ENCODE measurements at places on chromosomes 4 and X. TPM values are rescaled to one million over a fixed set of nuclear protein-coding genes. Genes with fewer than 3 reads are reported as not detected.

The TMEM192 gene
- 14.5 TPM for total RNA-seq

DNA sequence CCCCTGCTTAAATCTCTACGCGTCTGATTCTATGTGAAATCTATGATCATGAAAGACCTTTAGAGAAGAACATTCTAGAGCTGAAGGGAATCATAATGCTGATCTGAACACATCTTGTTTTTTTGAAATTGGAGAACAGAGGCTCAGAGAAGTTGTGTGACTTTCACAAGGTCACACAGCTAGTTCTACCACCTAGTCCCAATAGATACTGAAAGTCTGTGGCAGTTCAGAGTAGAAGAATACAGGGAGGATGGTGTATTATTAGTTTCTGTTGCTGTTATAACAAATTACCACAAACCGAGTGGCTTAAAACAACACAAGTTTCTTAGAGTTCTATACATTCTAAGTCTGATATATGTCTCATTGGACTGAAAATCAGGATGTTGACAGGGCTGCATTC is 14.5 kb downstream of the CYP2U1 start:
- H3K27me3 ChIP-seq, result no peaks in the 10 kb centered on the region
- H3K27ac ChIP-seq, result no peak overlapping the region
- H3K36me3 ChIP-seq, result peaks cover 33% of the 10 kb centered on the region
- peaks cover 13% of the 10 kb centered on the region for H3K4me1 ChIP-seq

GRCh38 chr4:8342651-8343261 is 73.2 kb downstream of the HTRA3 start:
- H3K27me3 ChIP-seq, result peaks cover 7% of the 10 kb centered on the region
- no peaks in the 10 kb centered on the region for H3K36me3 ChIP-seq
- no peak overlapping the region for H3K4me3 ChIP-seq

DNA sequence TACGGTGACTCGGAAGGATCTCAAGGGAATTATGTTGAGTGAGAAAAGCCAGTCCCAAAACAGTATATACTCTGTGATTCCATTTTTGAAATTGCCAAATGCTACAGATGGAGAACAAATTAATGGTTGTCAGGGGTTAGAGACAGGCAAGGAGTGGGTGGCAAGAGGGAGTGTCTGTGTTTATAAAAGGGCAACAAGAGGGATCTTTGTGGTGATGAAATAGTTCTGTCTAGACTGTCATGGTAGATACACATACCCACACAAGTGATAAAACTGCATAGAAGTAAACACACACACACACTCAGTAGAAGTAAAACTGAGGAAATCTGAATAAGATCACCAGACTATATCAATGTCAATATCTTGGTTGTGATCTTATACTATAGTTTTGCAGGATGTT is 92.7 kb downstream of the CD99L2 start:
- no peaks in the 10 kb centered on the region for H3K4me1 ChIP-seq
- peaks cover 4% of the 10 kb centered on the region for H3K36me3 ChIP-seq
- no peak overlapping the region for H3K4me3 ChIP-seq
- DNase-seq, result no peak

The TMPRSS11B gene
- not detected for total RNA-seq

- H3K27me3 ChIP-seq, result peaks cover 8% of the 10 kb centered on the region
- peak overlapping the region; percentile 98 for H3K27ac ChIP-seq
- peaks cover 24% of the 10 kb centered on the region for H3K36me3 ChIP-seq
- H3K4me3 ChIP-seq, result peak overlapping the region; percentile 95
These were observed 1.7 kb downstream of the SAT1 start for GRCh38 chrX:23784470-23785331.

DNA sequence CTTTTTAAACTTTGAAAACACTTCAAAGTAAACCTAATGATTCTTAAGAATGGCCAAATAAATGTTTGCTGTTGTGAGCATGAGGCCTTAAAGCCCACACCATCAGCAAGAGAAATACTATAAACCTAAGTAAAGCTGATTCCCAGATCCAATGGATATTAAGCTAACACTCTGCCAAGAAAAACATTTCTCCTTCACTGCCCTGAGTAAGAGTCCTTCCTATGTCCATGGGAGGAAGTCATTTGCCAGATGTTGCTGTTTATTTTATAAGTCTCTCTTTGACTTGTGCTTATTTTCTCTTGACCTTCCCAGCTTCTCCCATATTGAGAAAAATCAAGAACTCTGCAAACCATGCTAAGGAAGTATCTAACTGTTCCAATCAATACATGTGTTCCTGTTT is 154.3 kb upstream of the EDNRA start:
- no peak overlapping the region for H3K27ac ChIP-seq
- no peak overlapping the region for H3K4me3 ChIP-seq
- no peaks in the 10 kb centered on the region for H3K27me3 ChIP-seq
- no peak for DNase-seq
- H3K36me3 ChIP-seq, result no peaks in the 10 kb centered on the region

The FAM133A gene
- 1.3 TPM for total RNA-seq

- no peak for DNase-seq
- no peaks in the 10 kb centered on the region for H3K27me3 ChIP-seq
- no peak overlapping the region for H3K27ac ChIP-seq
- no peaks in the 10 kb centered on the region for H3K4me1 ChIP-seq
- H3K36me3 ChIP-seq, result no peaks in the 10 kb centered on the region
These were observed 1709.0 kb downstream of the PCDH7 start for GRCh38 chr4:32429151-32429550.

- peaks cover 34% of the 10 kb centered on the region for H3K4me1 ChIP-seq
- H3K27me3 ChIP-seq, result no peaks in the 10 kb centered on the region
- H3K4me3 ChIP-seq, result no peak overlapping the region
- H3K27ac ChIP-seq, result no peak overlapping the region
- no peaks in the 10 kb centered on the region for H3K36me3 ChIP-seq
- no peak for DNase-seq
These were observed 15.6 kb upstream of the MAP7D3 start for GRCh38 chrX:136266828-136267227.

DNA sequence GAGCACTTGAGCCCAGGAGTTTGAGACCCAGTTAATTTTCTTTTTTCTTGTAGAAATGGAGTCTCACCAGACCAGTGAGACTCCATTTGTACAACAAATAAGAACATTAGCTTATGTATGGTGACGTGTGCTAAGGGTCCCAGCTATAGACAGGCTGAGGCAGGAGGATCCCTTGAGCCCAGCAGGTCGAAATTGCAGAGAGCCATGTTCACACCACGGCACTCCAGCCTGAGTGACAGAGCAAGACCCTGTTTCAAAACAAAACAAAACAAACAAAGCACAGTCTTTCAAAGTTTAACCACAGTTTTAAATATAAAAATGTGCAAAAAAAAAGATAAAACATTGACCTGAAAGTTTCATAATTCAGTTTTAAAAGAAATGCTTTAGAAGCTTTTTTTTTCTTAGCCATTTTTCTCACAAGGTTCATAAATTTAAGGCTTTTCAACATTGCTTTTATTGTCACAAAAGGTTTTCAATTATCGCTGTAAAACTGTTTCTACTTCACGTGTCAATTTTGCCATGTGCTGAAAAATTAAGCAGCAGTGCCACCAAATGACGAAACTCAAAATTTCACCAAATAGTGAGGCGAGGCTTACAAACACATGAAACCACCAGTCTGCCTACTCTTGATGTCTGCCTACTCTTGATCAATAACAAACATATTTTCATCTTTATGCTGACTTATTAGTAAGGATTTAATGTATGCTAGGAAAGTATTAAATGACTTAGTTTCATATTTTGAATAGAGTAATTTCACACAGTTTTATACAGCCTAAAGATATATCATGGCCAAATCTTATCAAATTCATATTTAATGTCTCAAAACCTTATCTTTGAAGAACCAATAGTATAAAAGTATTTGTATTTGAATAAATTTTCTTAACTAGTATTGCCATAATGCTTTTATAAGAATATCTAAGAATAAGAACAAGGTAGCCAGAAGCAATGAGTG is 126.3 kb downstream of the NEK1 start:
- no peak overlapping the region for H3K27ac ChIP-seq
- peak; percentile 49 for DNase-seq
- peaks cover 26% of the 10 kb centered on the region for H3K36me3 ChIP-seq
- H3K4me1 ChIP-seq, result peaks cover 18% of the 10 kb centered on the region
- no peaks in the 10 kb centered on the region for H3K27me3 ChIP-seq

GRCh38 chrX:110404376-110404775 is 45.7 kb downstream of the RTL9 start:
- DNase-seq, result no peak
- peaks cover 2% of the 10 kb centered on the region for H3K27me3 ChIP-seq
- peak overlapping the region; percentile 97 for H3K27ac ChIP-seq
- peak overlapping the region; percentile 55 for H3K4me3 ChIP-seq
- H3K4me1 ChIP-seq, result peaks cover 53% of the 10 kb centered on the region

The RNF128 gene
- 0.13 TPM for total RNA-seq

The CLDN2 gene
- total RNA-seq, result not detected

- H3K36me3 ChIP-seq, result peaks cover 10% of the 10 kb centered on the region
- DNase-seq, result no peak
- H3K4me1 ChIP-seq, result peaks cover 17% of the 10 kb centered on the region
- H3K27me3 ChIP-seq, result no peaks in the 10 kb centered on the region
- peak overlapping the region; percentile 4 for H3K27ac ChIP-seq
These were observed 47.6 kb upstream of the ADAD1 start for GRCh38 chr4:122331195-122331594.

DNA sequence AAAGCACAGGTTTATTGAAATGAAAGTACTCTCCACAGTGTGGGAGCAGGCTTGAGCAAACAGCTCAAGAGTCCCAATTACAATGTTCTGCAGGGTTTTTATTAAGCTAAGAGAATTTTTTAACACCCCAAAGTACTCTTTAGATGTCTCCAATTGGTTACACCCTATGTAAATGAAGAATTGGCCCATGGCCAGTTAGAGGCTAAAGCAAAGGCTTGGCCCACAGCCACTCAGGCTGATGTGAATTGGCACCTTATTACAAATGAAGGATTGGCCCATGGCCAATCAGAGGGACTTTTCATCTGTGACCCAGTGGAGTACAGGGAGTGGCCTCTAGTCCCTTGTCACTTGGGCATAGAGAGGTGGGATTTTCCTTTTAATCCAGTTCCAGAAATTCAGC is 30.1 kb upstream of the IQCM start:
- no peak for DNase-seq
- no peak overlapping the region for H3K27ac ChIP-seq
- H3K27me3 ChIP-seq, result peaks cover 3% of the 10 kb centered on the region
- H3K36me3 ChIP-seq, result no peaks in the 10 kb centered on the region
- no peak overlapping the region for H3K4me3 ChIP-seq
- peaks cover 7% of the 10 kb centered on the region for H3K4me1 ChIP-seq

Measured in HFFc6 (cell line).